Activated B cell treated with CpG ODN at 0.5 μM for 24 hours (primary cell): ENCODE measurements at places on chromosomes 2 and 18. TPM values are rescaled to one million over a fixed set of nuclear protein-coding genes. Genes with fewer than 3 reads are reported as not detected.

The CD226 gene
- 6.7 and 8.3 TPM in 2 replicates for total RNA-seq

The PDCD1 gene
- 2.6 and 3.5 TPM in 2 replicates for total RNA-seq

GRCh38 chr2:147469471-147469870 is 375.4 kb upstream of the ACVR2A start:
- no peak for DNase-seq

DNA sequence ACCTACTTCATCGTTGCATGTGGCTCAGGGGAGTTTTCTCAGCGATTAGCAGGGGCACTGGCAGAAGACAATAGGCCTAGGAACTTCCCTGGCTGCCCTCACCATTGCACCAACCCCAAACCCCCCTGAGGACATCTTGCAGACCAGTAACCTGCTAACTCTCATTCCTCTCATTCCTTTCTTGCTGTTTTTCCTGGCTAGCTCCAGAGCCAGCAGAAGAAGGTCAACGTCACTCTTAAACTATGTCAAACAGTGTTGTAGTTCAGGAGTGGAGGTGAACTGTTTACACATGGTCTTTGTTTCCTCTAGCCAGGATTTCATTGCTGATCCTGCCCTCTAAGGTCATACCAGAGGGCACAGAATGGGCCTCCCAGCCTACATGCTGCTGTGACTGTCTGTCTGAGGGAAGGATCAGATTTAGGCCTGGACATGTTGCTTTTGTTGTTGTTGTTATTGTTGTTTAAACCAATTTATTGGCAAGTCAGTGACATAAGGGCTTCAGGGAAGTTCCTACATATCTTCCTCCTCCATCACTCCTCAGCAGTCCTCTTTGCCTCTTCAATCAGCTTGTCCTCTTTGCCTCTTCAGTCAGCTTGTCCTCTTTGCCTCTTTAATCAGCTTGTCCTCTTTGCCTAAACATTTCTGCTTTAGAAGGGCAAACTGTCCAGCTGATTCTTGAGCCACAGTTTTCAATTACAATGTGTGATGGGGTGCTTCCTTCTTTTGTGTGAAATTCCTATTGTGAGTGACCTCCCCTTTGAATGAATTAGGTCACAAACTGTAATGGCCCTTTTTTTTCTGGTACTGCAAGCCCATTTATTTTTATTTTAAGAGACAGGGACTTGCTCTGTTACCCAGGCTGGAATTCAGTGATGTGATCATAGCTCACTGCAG is 471.9 kb upstream of the TNP1 start:
- DNase-seq = no peak

DNA sequence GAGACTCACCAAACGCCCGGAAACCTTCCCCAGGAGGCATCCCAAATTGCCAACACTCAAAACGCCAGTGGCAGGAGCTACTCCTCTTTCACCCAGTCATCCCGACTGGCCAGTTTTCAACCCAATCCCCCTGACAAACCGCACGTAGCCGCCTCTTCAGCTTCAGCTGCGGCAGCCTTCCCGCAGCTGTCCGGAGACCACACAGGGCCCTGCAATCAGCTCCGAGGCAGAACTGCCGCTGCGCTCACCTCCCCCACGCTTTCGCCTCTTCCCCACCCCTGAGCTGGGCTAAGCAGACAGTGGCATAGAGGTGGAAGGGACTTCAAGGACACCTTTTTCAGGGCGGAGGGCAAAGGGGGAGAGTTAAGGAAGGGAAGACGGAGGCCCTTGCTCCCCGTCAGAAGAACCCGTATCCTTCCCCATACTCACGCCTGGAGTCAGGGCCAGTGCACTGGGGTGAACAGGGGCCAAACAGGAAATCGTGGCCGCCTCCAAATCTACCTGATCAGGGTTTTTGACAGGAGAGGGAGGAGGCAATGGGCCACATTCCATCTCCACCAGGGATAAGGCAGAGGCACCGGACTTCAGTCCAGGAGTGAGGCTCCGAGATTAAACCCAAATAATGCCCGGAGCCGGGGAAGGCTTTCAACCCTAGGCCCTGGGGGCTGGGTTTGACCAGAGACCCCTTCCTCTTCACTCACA is 16.9 kb downstream of the CYP26B1 start:
- DNase-seq = no peak

- DNase-seq = no peak
Measured at GRCh38 chr2:55419233-55419678, 400 bp downstream of the CCDC88A start.

GRCh38 chr2:128313091-128313836 is 5.4 kb downstream of the HS6ST1 start:
- no peak for DNase-seq

DNA sequence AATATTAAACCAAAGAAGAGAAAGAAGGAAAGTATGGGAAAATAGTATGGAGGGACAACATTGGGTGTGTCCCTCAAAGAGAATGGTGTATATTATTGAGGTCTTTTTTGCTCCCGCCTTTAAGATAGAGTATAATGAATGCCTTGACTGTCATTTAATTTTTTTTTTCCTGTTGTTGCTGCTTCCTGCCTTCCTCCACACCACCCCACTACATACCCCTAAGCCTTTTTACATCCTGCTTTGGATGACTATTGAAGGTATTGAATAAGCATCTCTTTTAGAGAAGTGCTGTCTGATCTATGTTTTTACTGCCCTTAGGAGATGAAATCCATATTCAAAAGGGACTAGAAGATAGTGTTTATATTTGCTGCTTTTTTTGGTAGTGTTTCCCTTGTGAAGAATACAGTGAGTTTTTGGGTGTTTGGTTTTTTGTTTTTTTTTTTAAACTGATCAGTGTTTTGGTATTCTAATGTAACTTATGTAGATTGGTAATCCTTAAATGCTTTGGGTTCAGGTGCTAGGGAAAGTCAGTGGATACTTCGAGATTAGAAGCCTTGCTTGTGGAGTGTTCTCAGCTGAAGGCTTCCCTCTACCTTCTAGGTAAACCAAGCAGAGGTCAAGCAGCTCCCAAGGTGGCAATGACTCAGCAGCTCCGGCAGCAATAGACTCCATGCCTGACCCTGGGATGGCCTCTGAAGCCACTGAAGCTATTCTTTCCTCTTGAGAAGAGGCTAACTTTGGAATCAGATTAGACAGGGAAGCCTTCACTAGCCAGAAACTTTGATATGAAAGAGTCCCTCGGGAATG is 5.0 kb downstream of the FZD7 start:
- no peak for DNase-seq

DNA sequence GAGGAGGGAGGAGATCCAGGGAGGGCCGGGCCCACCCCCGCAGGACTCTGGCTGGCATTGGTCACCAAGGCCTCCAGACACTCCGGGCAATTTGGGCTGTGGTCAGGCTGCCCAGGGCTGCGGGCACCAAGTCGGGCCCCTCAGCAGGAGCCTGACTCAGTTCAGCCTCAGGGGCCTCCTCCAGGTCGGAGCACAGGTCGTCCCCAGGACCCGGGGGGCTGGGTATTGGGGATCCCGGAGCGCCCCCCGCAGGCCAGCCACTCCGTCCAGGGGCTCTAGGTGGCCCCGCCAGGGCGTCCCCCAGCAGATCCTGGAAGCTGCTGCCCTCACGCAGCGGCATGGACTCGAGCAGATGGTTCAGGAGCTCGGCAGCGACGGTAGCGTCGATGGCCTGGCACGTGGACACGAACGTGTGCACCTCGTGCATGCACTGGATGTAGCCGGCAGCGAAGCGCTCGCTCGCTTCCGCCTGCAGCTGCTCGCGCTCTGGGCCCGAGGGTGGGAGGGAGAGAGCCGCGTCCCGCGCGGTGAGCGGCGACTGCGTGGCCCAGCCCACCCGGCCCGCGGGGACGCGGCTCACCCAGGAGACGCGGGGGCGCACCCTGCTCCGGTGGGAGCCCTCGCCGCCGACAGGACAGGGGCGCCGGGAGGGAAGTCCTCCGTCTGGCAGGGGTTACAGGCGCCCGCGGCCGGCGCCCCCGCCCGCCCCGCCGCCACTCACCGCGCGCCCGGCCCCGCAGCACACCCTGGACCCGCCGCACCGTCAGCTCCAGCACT is 884 bp downstream of the HES6 start:
- peak; percentile 35 for DNase-seq

DNA sequence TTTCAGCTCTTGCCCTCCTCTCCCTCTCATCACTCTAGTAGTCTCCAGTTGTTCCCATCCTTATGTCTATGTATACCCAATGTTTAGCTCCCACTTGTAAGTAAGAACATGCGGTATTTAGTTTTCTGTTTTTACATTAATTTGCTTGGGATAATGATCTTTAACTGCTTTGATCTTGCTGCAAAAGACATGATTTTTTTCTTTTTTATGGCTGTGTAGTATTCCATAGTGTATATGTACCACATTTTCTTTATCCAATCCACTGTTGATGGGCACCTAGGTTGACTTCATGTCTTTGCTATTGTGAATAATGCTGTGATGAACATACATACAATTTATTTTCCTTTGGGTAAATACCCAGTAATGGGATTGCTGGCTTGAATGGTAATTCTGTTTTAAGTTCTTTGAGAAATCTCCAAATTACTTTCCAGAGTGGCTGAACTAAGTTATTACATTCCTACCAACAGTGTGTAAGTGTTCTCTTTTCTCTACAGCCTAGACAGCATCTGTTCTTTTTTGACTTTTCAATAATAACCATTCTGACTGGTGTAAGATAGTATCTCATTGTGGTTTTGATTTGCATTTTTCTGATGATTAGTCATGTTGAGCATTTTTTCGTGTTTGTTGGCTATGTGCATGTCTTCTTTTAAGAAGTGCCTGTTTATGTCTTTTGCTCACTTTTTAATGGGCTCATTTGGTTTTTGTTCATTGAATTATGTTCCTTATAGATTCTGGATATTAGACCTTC is 179.6 kb upstream of the SLC39A10 start:
- no peak for DNase-seq

GRCh38 chr2:15694589-15694986 is 102.9 kb downstream of the DDX1 start:
- no peak for DNase-seq
